ENCODE measurements at places on chromosomes 4 and X. TPM values are rescaled to one million over a fixed set of nuclear protein-coding genes. Genes with fewer than 3 reads are reported as not detected.

Gene ZNF157
- total RNA-seq = not detected

Gene MAGEA9
- not detected for total RNA-seq

Gene S100P
- not detected for total RNA-seq

Gene LONRF3
- total RNA-seq = not detected

Gene CFAP47
- total RNA-seq = not detected

Gene ATP10D
- 56.8 TPM for total RNA-seq

Gene RBMXL3
- total RNA-seq = not detected

Gene TEX13A
- total RNA-seq = not detected

Gene CXCL11
- total RNA-seq = not detected

Gene MXRA5
- total RNA-seq = 5.5 TPM

Gene GABRA4
- total RNA-seq = not detected

Gene SUPT20HL2
- total RNA-seq = not detected

Gene GPRASP1
- total RNA-seq = 0.95 TPM

Gene SATL1
- not detected for total RNA-seq

Gene P2RY10
- not detected for total RNA-seq

Gene ERVMER34-1
- not detected for total RNA-seq

Gene UGT2B28
- total RNA-seq = not detected

Gene ABLIM2
- total RNA-seq = not detected

Gene GPAT3
- total RNA-seq = 0.73 TPM

Gene TMEM175
- total RNA-seq = 31.2 TPM

Gene PDGFRA
- total RNA-seq = 29.4 TPM

Gene SLITRK4
- total RNA-seq = not detected

Gene PDCL2
- total RNA-seq = not detected

Gene SYP
- 0.17 TPM for total RNA-seq

Gene OTUD6A
- total RNA-seq = not detected

Gene AFP
- total RNA-seq = 2.8 TPM

Gene CHIC2
- 34.1 TPM for total RNA-seq

Gene CXCR3
- not detected for total RNA-seq

Gene SPANXC
- 1.4 TPM for total RNA-seq

Gene HELT
- not detected for total RNA-seq

Gene AKAP17A
- 24.2 TPM for total RNA-seq

Gene MAGEA11
- total RNA-seq = not detected

Gene ARX
- not detected for total RNA-seq

Gene CISD2
- total RNA-seq = 34.6 TPM

All from HFFc6 (cell line).